ENCODE measurements at places on chromosomes 3 and 15.

GRCh38 chr3:79985816-79986215, 218.0 kb upstream of the ROBO1 start:
- no peak for DNase-seq

DNA sequence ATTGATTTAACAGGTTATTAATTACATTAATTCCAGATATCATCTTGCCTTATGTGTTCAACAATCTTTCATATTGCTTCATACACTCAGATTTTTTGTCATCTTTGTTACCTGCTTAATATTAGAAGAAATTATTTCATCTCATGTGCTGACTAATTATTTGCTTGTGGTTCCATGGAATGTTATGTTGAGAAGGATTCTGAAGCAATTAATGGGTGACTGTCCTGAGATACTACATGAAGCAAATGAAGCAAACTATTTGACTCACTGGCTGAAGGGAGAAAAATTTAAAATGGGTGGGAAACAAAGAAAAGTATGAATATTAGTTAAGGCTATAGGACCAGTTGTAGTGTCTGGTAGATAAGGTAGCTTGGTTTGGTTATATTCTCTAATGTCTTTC, 443.8 kb upstream of the EPHA6 start:
- DNase-seq: no peak

- no peak for DNase-seq
Observed at GRCh38 chr3:184129012-184129411, 6.1 kb upstream of the EIF2B5 start.

- DNase-seq: no peak
Observed at GRCh38 chr3:156024904-156025533, 95.4 kb upstream of the KCNAB1 start.

- no peak for DNase-seq
Observed at GRCh38 chr3:50653937-50654595, 20.7 kb upstream of the DOCK3 start.

DNA sequence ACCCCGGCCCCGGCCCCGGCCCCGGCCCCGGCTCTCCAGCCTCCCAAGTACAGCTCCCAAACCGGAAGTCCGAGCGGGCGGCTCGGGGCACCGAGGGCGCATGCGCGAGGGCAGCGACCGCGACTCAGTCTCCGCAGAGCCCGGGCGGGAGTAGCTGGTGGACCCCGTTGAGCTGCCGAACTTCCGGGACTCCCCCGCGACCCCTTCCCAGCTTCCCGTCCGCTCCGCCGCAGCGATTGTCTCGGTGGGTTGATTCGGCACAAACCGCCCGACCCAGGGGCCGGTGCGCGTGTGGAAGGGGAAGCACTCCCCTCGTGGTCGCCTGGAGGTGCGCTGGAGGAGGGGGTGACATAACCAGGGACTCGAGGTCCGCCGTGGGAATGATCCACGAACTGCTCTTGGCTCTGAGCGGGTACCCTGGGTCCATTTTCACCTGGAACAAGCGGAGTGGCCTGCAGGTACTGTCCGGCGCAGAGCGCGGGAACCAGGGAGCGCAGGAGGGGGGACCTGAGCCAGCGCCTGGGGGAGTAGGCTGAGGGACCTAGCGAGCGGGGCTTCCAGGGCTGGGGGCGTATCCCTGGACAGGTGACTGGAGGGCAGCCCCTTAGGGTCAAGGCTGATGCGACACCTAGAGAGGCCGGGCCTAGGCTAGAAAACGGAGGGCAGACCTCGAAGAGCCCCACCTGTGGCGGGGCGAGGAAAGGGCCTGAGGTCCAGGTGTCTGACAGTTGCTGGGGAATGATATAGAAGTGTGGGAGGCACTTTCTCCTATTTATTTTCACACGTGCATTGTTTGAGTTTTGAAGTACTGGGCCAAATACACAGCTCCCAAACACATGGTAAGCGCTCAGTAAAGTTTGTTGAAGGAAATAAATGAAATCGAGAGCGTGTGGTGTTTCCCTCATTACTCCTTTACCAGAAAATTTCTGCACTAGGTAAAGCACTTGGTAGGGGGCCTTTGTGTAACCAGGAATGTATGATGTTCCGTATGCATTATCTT, at the start of the genes TUBGCP4 and ZSCAN29:
TSS of gene TUBGCP4 (plus strand) at position 127 of the 1,000 bp plus-strand sequence. CDS start at position 381, 254 bp downstream.
TSS of gene ZSCAN29 (minus strand) at position 69 of the 1,000 bp plus-strand sequence. CDS start 1,130 bp downstream, outside the sequence.
- peak; percentile 90 for DNase-seq

GRCh38 chr3:56801662-56802377, at the start of gene ARHGEF3:
TSS of gene ARHGEF3 (minus strand) at chr3:56801949. CDS start at chr3:56801798, 151 bp downstream.
- peak; percentile 90 for DNase-seq

DNA sequence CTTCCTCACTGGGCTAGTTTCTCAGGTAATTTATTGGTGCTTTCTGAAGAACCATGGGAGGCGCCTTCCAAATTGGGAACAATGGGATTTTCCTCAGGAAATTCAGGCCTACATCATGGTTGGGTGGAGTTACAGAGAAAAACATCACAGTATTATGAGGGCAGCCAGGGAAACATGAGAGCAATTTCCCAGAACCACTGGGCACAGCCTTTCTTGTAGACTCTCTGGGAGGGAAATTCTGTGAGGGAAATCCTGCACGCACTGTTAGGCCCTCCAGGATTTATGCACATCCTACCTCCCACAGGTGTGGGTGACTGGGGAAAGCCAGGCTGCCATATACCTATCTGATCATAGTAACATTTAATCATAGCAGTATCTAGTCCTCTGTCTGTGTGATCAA, 13.2 kb downstream of the POPDC2 start:
- no peak for DNase-seq

DNA sequence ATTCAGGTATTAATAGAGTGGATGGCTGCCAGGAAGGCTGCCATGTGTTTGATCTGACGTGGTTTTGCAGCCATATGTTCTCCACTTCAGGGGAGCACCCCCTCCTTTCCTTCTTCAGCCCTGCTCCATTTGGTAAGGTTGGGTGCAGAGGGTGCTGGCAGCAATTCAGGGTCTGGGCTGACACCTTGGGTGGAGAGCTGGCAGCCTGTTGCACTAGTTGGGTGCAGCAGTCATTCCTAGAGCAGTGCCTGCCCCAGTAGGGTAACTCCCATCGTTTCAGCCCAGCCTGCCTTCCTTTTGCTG, 1.5 kb downstream of the TYRO3 start:
- DNase-seq: no peak

DNA sequence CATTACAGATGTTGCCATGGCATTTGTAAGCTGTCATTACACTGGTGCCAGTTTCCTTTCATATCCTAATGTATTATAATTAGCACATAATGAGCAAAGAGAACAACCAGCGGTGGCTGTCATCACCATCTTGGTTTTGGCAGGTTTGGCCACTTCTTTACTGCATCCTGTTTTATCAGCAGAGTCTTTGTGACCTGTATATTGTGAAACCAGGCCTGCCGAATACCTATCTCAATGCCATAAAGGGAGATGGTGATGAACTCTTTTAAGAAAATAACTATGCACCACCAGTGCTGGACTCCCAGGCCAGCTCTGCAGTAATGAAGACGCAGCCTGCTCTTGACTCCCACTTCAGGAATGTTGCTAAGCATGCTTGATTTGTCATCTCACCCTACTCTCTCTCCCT, 458.1 kb upstream of the NR2F2 start:
- no peak for DNase-seq

- no peak for DNase-seq
Observed at GRCh38 chr3:99928771-99929744, 111.4 kb downstream of the CMSS1 start.

DNA sequence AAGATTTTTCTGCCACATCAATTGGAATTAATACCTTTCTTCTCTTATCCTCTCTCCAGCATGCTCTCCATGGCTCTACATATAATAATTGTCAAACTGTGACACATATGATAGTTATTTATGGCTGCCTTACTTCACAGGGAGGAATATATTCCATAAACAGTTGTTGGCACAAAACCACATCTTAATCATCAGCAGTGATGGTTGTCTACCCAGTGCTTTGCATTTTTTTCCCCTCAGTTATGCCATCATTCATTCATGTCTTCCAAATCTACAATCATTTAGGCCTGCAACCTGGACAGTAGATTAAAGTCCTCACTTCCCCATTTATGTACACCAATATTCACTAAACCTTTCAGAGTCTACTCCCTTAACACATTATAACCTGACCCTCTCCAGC, 107.7 kb downstream of the THRB start:
- no peak for DNase-seq

DNA sequence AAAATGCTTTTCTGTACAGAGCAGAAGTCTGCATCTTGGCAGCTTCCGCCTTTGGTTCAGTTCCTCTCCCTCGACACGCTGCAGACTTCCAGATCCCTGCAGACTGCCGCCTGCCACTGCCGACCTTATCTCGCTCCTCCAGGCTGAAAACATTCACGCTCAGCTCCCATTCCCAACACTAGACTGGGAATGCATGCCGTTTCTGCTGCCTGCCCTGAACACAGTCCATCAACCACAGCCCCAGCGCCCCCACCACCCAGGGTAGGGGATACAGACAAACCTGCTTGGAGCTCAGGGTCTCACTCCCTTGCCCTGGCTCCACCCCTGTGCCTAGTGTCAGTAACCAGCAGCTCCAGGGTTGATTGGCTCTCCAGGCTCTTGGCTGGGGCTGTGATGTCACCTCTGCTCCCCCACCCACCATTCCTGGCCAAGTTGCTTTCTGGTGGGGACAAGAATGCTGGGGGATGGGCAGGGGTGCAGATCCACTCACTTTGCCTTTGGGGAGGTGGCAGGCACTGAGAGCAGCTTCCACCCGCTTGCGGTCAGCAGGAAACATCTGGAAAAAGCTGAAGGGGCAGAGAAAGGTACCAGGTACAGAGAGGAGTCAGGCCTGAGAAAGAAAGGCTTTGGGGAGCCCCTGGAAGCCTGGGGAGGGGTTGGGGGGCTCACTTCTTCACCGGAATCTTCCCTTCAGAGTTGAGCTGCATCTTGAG, 6.1 kb downstream of the PLCB2 start:
- peak; percentile 55 for DNase-seq

- no peak for DNase-seq
Observed at GRCh38 chr15:65171428-65171827, 13.7 kb downstream of the CLPX start.

GRCh38 chr3:128311441-128311844, 155.2 kb downstream of the DNAJB8 start:
- DNase-seq: no peak

GRCh38 chr3:50297896-50298725, 1.1 kb downstream of the HYAL3 start:
- no peak for DNase-seq

GRCh38 chr3:130480736-130481135, 36.2 kb upstream of the COL6A6 start:
- DNase-seq: no peak

- no peak for DNase-seq
Observed at GRCh38 chr3:159813822-159814531, 174.7 kb upstream of the IL12A start.

DNA sequence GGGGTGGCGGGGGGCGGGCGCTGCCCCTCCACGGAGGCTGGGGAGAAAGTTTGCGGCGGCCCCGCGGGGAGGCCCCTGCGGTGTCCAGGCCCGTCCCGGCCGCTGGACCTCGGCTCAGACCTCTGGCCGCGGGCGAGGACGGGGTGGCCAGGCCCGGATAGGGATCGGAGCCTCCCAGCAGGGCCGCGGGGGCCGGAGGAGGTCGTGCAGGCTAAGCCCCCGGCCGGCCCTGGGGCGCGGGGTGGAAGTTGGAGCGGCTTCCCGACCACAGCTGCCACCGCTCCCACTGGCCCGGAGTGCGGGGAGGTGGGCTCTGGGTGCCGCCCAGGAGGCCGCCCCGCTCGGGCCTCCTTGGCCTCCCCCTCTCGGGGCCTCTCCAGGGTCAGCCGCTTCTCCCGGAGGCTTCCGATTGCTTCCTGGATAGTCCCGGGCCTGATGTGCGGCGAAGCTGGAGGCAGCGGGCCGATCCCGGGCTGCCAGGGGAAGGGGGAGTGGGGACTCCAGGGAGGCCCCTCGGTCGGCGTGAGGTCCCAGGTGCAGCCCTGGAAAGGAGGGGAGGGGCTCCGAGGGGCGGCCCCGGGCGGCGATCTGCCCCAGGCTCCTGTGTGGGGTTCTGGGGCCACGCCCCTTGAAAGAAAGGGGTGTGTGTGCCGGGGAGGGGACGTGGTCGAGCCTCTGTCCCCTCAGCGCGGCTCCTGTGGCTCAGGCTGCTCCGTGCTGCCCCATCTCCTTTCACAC, 907 bp downstream of the PLXNA1 start:
- no peak for DNase-seq

DNA sequence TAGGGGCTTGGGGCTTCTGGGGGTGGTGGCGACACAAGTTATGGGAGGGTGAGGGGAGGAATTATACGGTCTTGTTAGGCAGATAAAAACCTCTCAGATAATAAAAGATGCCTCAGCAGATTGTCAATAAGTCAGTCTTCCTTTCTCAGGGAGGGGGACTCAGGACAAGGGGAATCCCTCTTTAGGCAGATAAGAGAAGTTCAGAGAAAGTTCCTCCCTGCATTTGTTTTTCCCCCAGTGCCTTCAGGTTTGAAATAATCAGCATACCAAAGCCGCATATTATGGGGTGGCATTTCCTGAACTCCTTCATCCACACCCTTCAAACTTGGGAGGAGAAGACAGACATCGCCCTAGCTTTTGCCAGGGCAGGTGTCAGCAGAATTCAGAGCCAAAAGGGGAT, 8.5 kb downstream of the PPCDC start:
- no peak for DNase-seq

GRCh38 chr3:184771301-184772127, 40.5 kb upstream of the VPS8 start:
- no peak for DNase-seq

GRCh38 chr3:122793568-122794416, at the start of gene HSPBAP1:
TSS of gene HSPBAP1 (minus strand) at chr3:122793831. CDS start at chr3:122793680, 151 bp downstream.
- DNase-seq: peak; percentile 97

- no peak for DNase-seq
Observed at GRCh38 chr3:129432036-129432435, 3.6 kb upstream of the EFCAB12 start.

DNA sequence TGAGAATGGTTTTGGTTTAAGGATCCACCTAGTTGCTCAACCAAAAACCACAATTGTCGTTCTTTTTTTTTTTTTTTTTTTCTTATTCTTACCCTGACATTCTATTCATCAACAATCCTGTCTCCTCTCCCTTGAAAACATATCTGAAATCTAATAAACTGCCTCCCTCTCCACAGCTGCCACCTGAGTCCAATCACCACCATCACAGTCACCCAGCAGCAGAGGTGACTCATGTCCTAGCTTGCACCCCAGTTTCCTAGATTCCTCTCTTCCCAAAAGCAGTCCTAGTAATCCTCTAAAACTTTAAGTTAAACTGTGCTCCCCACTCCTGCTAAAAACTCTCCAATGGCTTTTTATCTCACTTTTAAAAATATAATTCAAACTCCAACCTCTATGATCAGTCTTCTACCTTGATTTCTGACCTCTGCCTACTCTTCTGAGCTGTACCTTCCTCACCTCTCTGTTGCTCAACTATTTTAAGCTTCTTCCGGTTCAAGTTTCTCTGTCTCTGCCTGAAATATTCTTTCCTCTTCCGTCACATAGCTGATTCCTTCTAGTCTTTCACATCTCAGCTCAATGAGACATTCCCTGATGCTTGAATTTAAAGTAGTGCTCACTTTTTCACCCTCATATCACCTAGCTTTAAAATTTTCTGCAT, 33.7 kb upstream of the RBMS3 start:
- DNase-seq: no peak
